ENCODE measurements at places on chromosomes 12 and 14. TPM values are rescaled to one million over a fixed set of nuclear protein-coding genes. Genes with fewer than 3 reads are reported as not detected.

Gene CMA1
- total RNA-seq = not detected

Gene EID3
- total RNA-seq = 9.0 TPM

Gene TPI1
- total RNA-seq = 1,157 TPM

Gene AKAP6
- 0.45 TPM for total RNA-seq

Gene BMP4
- 1.0 TPM for total RNA-seq

Gene RPL10L
- not detected for total RNA-seq

Gene ADGRD1
- total RNA-seq = 0.50 TPM

Gene MYF6
- total RNA-seq = not detected

Gene LPAR5
- 6.2 TPM for total RNA-seq

Gene IFNG-AS1
- total RNA-seq = not detected

Gene AQP6
- total RNA-seq = not detected

Gene PMCH
- 2.8 TPM for total RNA-seq

Gene GNS
- total RNA-seq = 40.0 TPM

Gene FOXG1
- not detected for total RNA-seq

Data from T-helper 2 cell treated with Interferon-gamma antibody and Interleukin-4, amounts not matched to agents 100 ng/mL and 5 ng/mL, for 36 hours (primary cell).